Mesothelial cell of epicardium (in vitro differentiated cells): ENCODE measurements at places on chromosomes 7 and 10. TPM values are rescaled to one million over a fixed set of nuclear protein-coding genes. Genes with fewer than 3 reads are reported as not detected.

Gene LBX1
- not detected in 3 replicates for total RNA-seq

- DNase-seq: no peak
Observed at GRCh38 chr7:1623810-1624209, 46.3 kb upstream of the ELFN1 start.

GRCh38 chr10:33509231-33509831 is 174.9 kb upstream of the NRP1 start:
- DNase-seq: peak; percentile 36

GRCh38 chr7:17934094-17934493 is 6.2 kb downstream of the SNX13 start:
- no peak for DNase-seq

DNA sequence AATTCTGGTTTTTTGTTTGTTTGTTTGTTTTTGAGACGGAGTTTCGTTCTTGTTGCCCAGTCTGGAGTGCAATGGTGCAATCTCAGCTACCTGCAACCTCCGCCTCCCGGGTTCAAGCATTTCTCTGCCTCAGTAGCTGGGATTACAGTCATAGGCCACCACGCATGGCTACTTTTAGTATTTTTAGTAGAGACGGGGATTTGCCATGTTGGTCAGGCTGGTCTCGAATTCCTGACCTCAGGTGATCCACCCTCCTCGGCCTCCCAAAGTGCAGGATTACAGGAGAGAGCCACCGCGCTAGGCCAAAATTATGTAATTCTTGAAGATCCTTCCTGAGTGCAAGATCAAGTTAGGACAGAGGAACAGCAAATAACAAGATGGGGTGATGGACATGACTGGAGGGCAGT is 719 bp downstream of the ZNF33B start:
- peak; percentile 38 for DNase-seq

DNA sequence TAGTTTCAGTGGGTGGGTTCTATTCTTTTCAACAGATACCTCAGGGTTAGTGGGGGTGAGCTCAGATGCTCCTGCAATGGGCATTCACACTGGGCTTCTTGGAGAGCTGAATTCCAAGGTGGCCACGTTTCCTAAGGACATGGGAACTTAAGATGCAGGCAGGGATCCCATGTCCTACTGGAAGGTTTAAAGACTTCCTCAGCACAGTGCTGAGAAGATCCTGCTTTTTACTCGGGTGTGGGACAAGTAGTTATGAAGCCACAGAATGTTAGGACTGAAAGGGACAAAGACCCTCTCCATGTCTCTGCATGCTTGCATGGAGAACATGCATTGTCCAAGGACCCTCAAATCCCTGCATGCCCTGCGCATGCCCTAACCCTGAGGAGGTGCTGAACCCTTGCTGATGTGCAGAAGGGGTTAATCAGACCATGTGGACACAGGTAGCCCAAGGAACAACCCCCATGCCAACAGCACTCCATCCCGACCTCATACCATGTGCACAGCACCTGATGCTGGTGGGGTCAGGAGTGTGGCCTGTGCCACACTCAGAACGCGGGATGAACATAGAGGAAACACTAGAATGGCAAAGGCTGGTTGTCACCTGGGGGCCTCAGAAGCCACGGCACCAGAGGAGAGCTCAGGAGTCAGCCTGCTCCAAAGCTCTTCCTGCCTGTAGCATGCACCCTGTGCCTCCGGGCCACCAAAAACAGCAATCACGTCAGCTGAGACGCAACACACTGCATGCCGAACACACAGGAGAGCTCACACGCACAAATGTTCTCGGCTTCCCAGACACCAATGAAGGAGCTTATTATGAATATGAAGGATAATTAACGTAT is 15.2 kb downstream of the IL2RA start:
- DNase-seq: no peak

Gene IFIT3
- total RNA-seq: 14.3 to 17.8 TPM (median 14.9 TPM) in 3 replicates

DNA sequence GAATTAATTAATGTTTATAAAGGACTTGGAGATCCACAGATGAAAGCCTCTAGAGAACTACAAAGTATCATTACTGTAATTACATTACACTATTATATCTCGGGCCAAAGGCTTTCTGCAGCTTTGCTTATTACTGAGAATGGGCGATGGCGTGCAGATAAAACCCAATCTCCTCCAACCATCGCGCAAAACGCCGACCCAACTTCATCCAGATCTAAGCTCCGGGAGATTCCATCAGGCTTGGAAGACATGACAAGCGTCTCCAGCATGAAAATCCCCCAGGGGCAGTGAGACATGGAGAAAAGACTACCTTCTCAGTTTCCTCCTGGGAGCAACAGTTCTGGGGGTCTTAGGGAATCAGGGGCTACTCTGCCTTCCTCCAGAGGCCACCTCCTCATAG is 42.2 kb upstream of the CUX1 start:
- no peak for DNase-seq

DNA sequence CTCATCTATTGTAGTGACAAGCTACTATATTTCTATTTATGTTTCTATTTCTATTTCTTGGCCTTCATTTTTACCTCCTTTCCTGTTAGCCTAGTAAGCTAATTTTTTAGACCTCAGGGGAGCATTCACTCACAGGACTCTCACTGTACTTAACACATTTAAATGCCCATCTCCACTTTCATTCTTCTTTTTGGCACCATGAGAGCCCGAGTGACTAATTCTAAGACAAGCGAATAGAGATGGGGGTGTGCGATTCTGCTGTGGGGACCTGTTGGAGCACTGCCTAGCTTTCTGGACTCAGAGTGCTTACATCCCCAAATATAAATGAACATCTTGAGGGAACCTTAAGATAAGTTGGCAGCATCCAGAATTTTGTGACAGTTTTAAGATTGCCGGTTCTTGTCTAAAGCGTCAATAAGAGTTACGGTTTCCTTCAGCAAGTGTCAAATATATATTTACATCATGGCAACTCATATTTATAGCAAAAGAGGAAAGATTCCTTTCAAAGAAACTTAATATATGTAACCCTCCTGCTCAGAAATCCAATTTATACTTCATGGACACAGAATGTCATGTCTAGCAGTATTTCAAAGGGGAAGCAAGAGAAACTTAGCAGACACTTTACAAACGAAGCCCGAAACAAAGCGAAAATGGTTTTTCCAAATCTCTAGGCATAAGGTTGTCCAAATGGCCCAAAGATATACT is 54.1 kb upstream of the AFAP1L2 start:
- no peak for DNase-seq

Gene MYOZ1
- 1.4 to 2.1 TPM (median 1.7 TPM) in 3 replicates for total RNA-seq

GRCh38 chr10:44706745-44707144 is 204.4 kb upstream of the TMEM72 start:
- no peak for DNase-seq

Gene CLEC5A
- total RNA-seq: not detected in 3 replicates

Gene ZNF727
- not detected in 3 replicates for total RNA-seq

Gene WASHC2A
- 34.2 to 41.1 TPM (median 35.4 TPM) in 3 replicates for total RNA-seq

GRCh38 chr10:95411635-95412034 is 120.8 kb upstream of the PDLIM1 start:
- no peak for DNase-seq

DNA sequence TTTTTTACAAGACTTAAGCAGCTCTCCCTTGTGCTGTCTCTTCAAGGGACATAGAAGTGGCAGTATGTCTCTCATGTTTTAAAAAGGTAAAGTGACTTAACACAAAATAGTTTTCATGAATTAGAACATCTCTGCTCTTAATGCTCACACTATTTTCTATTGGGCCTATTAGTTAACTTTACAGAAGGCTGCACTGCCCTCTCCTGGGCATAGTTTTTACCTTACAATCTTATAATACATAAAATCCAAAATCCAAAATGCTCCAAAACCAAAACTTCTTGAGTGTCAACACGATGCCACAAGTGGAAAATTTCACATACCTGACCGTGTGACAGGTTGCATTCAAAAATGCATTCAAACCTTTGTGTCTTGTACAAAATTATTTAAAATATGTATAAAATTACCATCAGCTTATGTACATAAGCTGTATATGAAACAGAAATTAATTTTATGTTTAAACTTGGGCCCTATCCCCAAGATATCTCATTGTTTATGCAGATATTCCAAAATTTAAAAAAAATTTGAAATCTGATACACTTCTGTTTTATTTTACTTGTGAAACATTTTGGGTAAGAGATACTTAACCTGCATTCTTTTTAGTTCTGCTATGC is 25.8 kb downstream of the TES start:
- DNase-seq: no peak

GRCh38 chr10:78742730-78743615 is 325.8 kb upstream of the ZMIZ1 start:
- DNase-seq: no peak

DNA sequence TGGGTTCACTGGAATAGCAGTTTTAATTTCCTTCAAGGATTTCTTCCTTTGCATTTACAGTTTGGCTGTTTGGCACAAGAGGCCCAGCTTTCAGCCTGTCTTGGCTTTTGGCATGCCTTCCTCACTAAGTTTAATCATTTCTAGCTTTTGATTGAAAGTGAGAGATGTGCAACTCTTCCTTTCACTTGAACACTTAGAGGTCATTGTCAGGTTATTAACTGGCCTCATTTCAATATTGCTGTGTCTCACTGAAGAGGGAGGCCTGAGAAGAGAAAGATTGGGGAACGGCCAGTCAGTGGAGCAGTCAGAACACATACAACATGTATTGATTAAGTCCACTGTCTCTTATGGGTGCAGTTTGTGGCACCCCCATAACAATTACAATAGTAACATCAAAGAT is 33.9 kb downstream of the PTTG1IP2 start:
- DNase-seq: no peak

Gene PRF1
- total RNA-seq: 0.13 to 0.20 TPM in 2 of 3 replicates, not detected in the other

Gene PARD3
- total RNA-seq: 68.6 to 73.4 TPM (median 73.2 TPM) in 3 replicates

Gene FXYD4
- not detected in 3 replicates for total RNA-seq

Gene ENTPD1
- total RNA-seq: 1.1 to 1.5 TPM (median 1.2 TPM) in 3 replicates

DNA sequence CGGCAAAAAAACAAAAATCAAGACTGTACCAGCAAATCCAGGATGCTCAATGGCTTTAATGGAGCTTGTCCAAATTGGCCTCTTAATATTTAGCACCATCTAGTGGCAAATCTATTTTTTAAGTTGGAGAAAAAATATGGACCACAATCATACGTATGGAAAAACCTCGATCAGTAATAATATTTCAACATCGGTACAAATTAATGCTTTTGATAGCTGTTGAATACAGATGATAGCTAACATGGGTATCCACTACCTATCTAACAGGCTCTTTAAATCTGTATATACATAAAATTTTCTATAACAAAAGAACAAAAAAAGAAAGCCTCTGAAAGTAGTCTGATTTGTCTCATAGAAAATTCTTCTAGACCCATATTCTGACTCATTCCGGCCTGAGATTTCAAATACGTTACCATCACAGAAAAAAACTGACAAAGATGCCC is 29.2 kb downstream of the COA1 start:
- DNase-seq: no peak

DNA sequence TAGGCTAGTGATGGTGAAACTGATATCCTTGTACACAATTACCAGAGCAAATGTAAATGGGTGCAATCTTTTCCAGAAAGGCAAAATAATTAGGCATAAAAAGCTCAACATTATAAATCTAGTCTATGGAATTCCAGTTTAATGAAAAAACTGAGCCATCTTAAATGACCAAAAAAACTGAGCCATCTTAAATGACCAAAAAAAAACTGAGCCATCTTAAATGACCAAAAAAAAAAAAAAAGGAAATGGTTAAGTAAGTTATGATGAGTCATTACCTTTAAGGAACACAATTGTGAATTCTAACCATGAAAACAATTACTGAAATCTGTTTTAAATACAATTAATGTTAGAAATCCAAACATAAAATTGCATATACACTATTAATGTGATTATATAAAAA is 25.3 kb downstream of the USP6NL start:
- no peak for DNase-seq

DNA sequence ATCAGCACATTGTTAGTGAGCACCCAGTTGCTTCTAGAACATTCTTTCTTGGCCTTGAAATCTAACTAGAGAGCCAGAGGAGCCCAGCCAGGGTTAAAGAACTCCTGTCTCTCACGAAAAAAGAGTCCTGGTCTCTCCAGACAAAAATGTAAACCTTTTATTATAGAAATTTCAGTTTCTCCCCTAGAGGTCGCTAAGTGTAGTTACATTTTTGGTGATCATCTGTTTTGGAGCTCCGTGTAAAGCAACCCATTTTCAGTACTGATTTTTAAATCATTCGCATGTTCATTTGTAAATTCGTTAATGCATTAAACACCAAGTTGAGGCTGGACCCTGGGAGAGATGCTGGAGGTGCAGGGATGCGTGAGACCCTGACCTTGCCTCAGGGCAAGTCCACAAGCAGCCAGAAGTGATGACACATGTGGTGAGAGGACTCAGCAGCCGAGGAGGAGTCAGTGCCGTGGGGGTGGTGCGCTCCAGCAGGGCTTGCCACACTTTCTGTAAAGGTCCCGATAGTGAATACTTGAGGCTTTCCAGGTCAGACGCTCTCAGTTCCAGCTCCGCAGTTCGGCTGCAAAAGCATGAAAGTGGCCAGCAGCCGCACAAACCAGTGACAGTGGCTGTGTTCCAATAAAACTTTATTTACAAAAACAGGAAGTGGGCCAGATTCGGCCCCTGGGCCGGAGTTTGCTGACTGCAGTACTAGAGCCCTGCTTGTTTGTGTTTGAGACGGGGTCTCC is 578.6 kb upstream of the FOXK1 start:
- no peak for DNase-seq

Gene CAMK2B
- total RNA-seq: 1.8 to 1.9 TPM (median 1.9 TPM) in 3 replicates

DNA sequence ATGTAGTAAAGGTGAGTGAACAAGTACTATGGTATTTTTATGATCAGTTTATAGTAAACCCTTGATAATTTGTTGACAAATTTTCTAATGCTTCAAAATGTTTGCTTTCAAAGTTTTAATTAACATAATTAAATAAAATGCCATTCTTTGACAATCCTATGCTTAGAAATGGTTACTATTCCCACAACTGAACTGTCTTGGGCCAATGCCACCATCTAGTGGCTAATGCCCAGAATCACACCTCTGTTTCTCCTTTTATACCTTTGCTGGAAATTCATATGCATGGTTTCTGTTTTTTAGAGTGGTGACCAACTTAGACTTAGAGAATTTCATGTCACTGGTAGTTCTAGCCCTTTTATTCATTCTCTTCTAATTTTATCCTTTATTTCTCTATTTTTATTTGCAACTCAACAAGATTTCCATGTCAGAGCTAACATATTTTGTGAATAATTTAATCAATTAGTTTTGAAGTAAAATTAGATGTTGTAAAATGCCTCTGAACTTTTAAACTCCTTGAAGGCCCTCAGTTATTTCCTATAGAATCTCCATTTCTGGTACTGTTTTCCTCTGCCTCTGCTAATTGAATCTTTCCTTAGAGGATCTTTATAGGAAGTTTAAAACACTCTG is 31.1 kb downstream of the PCGF5 start:
- DNase-seq: peak; percentile 21

Gene NYAP1
- 8.2 to 8.5 TPM (median 8.4 TPM) in 3 replicates for total RNA-seq

GRCh38 chr7:3092468-3092867 is 48.8 kb upstream of the CARD11 start:
- no peak for DNase-seq

Gene AKR1C2
- total RNA-seq: 2.2 to 2.6 TPM (median 2.5 TPM) in 3 replicates

DNA sequence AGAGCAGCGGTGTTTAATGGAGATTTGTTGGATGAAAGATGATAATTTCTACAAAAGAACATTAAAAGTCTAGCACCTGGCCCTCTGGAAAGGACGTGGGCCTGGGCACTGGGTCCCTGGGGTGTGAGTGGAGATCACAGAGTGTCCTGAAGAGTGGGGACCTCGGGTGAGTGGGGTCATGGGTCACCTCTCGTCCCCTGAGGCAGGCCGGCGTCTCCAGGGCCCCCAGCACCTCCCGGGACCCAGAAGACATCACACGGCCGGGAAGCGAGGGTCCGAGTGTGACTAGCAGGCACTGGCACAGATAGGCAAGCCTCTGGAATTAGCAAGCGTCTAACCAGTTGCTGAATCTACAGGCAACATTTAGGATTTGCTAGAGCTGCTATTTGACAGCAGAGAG is 257.2 kb downstream of the MAD1L1 start:
- DNase-seq: no peak

Gene HTRA1
- 12.2 to 13.1 TPM (median 12.5 TPM) in 3 replicates for total RNA-seq
